AG04450 (cell line): ENCODE measurements at places on chromosomes 16 and 17.
A peak's percentile ranks its signal among the peaks of the same experiment; 100 is the strongest.

DNA sequence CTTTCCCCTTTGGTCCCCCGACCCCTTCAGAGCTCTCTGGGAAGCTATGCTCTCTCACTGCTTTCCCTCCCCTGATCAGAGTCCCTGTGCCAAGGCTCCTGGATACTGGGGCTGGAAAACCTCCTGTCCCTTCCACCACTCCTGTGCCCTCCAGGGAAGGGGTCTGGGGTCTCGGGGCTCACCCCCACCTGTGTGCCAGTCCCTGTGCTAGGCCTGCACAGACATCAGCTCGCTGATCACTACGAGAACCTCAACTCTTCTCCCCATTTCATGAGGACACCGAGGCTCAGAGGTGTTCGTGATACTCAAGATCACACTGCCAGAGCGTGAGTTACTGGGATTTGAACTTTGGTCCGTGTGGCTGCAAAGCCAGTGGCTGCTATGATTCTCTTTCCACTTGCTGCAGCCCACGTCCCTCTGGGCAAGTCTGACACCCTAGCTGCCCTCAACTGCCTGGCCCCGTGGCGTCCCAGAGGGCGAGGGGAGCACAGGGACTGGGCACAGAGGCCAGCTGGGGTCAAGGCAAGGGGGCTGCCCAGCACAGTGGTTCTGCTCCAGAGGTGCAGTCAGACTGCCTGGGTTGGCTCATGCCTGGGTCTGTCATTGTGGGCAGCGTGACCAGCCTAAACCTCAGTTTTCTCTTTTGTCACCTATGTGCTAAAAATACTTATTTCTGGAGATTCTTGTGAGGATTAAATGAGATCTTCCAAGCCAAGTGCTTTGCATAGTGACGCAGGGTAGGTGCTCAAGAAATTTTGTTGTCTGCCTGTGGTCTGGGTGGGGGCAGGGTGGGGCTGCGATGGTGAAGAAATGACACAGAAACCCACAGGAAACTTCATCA is 43.8 kb upstream of the TOB1 start:
- DNase-seq, result no peak

GRCh38 chr16:87053016-87053982 is 263.9 kb downstream of the C16orf95 start:
- DNase-seq, result no peak

DNA sequence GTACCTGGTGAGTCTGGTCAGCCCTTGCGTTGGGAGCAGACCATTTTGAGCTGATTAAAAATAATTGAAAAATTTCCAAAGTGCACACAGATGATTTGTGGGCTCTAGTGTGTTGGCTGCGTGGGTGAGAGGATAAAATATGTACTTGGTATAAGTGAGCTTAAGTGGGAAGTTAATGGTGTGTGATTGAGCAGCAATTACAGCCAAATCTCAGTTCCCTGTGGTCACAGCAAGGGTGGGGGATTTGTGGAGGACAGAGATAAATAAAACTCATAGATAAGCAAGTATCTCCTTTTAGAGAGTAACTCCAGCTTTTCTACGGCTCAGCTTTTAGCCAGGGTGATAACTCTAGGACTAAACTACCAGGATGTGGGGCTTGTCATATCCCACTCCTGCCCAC is 390.4 kb downstream of the UTP18 start:
- DNase-seq, result no peak

DNA sequence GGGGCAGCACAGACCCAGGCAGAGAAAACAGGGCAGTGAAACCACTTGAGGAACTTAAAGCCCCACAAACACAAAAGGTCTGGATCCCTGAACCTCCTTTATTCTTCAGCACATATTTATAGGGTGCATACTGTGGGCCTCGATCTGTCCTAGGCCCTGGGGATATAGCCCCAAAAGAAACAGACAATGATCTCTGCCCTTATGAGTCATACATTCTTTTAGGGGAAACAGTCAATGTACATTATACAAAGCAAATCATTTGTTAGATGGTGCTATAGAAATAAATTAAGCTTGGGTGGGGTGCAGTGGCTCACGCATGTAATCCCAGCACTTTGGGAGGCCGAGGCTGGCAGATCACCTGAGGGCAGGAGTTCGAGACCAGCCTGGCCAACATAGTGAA is 10.0 kb upstream of the HES7 start:
- no peak for DNase-seq

GRCh38 chr16:14372471-14372870 is 257.6 kb downstream of the PARN start:
- DNase-seq, result no peak

GRCh38 chr17:12180644-12181261 is 160.1 kb downstream of the MAP2K4 start:
- peak; percentile 53 for DNase-seq

GRCh38 chr17:78873519-78874340 is 29.3 kb downstream of the CEP295NL start:
- peak; percentile 41 for DNase-seq

DNA sequence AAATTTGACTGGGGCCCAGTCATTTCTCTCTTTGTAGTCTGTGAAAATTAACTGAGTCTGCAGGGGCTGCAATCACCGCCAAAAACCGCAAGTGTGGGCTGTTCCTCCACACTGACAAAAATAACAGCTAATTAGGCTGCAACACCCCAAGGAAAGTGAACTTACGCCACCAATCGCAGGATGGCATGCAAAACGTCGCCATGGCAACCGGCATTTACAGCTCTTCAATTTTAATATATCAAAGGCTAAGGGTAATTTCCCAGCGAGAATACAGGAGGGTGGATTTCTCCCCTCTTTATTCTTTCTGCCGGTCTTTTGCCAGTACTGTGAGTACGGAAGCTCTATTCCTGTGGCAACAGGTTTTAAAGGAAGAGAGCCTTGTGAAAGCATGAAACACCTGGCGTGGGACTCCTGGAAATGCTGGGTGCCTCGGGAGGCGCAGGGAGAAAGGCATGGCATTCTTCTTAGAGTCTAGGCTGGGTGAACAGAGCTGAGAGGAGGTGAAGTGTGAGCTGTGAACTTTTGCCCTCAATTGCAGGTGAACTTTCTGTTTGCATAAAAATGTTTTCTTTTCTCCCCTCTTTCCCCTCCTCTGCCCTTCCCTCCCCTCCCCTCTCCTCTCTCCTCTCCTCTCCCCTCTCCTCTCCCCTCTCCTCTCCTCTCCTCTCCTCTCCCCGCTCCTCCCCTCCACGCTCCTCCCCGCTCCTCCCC is 399.7 kb downstream of the XYLT1 start:
- no peak for DNase-seq

GRCh38 chr16:30183233-30184095 is at the start of gene CORO1A:
Gene CORO1A (plus strand): TSS chr16:30183602. CDS start chr16:30185210, 1,608 bp downstream.
- peak; percentile 18 for DNase-seq

GRCh38 chr16:28883221-28883996 is 5.1 kb downstream of the ATP2A1 start:
- DNase-seq, result no peak

DNA sequence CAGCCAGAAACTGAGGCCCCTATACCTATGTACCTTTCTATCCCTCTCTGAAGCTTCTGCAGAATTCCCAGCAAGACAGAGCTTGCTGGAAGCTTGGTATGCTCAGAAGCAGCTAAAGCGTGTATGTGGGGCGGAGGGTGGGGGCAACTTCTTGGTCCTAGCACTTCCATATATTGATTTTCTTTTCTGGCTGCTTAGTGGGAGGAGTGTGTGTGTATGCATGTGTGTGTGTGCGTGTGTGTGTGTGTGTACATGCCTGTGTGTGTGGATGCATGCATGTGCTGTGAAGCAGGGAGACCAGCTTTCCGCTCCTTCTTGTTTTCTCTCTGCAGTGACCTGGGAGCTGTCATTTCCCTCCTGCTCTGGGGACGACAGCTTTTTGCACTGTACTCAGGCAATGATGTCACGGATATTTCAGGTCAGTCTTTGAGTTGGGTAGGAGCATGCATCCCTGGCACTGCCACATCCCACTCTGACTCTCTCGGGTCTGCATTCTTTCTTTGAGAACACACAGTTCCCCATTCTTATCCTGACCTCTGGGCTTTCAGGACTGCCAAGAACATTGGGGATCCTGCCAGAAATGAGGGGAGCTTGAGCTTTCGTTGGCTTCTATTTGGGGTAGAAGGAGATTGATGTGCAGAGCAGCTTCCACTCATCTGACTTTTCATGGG is 10.7 kb downstream of the HPR start:
- DNase-seq, result no peak

GRCh38 chr17:66416207-66416940 is 114.0 kb downstream of the PRKCA start:
- DNase-seq, result no peak
